ENCODE measurements at places on chromosomes 11 and 22.

DNA sequence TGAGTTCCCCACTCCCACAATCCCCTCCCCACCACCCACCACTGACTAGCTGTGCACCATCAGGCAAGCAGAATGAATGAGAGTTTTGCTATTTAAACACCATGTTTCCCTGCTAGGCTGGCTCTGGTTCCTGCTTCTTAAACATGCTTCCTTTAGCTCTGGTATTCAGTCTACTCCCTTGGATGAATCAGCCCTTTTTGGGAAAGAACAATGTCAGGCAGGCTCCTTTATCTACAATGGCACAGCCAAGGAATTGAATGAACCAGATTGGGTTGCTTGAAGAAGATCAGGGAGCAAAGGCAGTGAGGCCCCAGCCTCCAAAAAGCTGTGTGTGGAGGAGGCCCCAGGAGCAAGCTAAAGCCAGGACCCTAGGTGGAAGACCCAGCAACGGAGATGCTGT, 92.9 kb upstream of the ISX start:
- DNase-seq: no peak

- no peak for DNase-seq
Measured at GRCh38 chr22:37999640-38000272, 15.4 kb upstream of the SOX10 start.

- no peak for DNase-seq
Measured at GRCh38 chr22:27124351-27124966, 467.1 kb downstream of the MIAT start.

DNA sequence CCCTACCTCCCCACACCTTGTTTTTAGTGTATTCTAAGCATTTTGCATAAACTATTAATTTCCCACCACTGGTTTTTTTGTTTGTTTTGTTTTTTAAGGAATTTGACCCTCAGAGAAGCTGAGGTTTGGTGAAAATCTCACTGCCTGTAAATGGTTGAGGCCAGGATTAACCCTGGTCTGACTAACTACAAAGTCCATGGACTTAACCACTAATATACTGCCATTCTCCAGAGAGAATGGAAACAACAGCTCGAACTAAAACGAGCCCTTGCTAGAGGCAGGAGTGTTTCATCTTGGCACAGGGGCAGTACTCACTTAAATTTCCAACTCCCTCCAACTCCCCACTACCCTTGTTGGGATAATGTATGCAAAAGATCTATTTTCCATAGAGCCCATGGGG, 3.0 kb downstream of the CTNND1 start:
- DNase-seq: no peak

GRCh38 chr11:66421492-66422205, 814 bp downstream of the NPAS4 start:
- peak; percentile 86 for DNase-seq

- no peak for DNase-seq
Measured at GRCh38 chr11:99268886-99269285, 248.1 kb downstream of the CNTN5 start.

GRCh38 chr11:112016765-112017376, 8.3 kb upstream of the DLAT start:
- DNase-seq: no peak

DNA sequence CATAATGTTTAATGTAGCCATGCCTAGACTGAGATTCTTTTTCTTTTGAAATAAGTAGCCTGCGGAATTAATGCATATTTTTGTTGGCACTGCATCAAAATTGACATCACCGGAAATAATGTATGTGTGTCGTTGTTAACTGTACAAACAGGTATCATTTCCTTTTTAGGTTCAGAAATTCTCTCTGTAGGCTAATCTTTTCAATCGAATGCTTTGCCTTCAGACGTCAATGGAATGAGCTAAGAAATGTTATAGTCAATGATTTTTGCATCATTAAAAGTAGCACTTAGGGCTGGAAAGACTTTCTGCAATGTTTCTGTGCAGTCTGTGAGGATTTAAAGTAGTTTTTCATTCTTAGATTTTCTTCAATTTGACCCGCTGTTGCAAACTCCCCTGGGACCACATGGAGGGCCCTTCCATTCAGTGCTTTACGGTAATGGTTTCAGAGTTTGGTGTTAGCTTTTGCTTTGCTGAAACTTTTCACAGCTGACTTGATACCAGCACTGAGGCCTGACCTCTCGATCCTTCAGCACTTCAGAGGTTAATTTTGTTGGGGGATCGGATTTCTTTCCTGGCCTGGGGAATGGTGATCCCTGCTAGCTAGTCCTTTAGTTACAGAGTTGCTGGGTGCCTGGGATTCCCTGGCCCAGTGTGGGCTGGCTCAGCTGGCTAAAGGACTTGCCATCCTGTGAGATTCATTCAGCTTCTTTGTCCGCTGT, 137.8 kb downstream of the DBX1 start:
- no peak for DNase-seq

DNA sequence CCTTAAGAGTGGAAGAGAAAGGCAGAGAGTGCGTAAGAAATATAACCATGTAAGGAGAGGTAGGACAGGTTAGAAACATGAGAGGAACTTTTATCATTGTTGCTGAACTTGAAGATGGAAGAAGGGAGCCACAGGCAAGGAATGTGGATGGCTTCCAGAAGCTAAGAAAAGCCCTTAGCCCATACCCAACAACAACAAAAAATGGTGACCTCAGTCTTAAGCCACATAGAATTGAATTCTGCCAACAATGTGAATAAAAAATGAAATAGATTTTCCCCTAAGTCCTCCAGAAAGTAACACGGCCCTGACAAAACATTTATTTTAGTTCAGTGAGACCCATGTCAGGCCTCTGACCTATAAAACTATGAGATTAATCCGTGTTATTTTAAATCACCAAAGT, 767.3 kb downstream of the FAM181B start:
- DNase-seq: no peak

GRCh38 chr11:1548221-1549070, 23.6 kb downstream of the DUSP8 start:
- no peak for DNase-seq

DNA sequence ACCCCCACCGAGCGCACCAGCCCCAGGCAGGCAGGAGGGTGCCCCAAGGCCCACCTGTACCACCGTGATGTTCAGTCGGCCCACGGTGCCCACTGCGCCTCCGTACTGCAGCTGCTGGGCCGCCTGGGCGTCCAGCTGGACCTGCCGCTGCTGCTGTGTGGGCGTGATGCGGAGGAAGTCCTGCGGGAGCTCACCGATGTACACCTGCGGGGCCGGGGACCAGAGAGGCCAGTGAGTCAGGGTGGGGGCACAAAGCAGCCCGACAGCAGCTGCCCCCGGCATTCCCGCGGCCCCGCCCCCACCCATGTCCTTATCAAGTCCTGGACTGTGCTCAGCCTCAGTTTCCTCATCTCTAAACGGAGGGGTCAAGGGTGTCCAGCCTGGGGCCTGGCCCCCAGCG, 13.8 kb downstream of the TOLLIP start:
- no peak for DNase-seq

- no peak for DNase-seq
Measured at GRCh38 chr11:12175694-12176241, 65.4 kb downstream of the MICAL2 start.

- DNase-seq: peak; percentile 3
Measured at GRCh38 chr11:40293655-40294348, 1165.7 kb downstream of the LRRC4C start.
